Stimulated activated CD8-positive, alpha-beta memory T cell treated with anti-CD3 and anti-CD28 coated beads, Interleukin-7, amount 100 ng/mL, for 24 hours (primary cell): ENCODE measurements at places on chromosomes 1 and 21.

DNA sequence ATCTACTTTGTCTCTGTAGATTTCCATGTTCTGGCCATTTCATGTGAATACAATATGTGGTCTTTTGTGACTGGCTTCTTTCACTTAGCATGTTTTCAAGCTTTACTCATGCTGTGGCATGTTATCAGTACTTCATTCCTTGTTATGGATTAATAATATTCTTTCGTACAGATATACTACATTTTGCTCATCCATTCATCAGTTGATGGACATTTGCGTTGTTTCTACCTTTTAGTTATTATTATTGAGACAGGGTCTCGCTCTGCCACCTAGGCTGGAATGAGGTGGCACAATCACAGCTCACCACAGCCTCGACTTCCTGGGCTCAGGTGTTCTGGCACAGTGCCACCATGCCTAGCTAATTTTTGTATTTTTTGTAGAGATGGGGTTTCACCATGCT is 21.4 kb downstream of the SFPQ start:
- DNase-seq = no peak

DNA sequence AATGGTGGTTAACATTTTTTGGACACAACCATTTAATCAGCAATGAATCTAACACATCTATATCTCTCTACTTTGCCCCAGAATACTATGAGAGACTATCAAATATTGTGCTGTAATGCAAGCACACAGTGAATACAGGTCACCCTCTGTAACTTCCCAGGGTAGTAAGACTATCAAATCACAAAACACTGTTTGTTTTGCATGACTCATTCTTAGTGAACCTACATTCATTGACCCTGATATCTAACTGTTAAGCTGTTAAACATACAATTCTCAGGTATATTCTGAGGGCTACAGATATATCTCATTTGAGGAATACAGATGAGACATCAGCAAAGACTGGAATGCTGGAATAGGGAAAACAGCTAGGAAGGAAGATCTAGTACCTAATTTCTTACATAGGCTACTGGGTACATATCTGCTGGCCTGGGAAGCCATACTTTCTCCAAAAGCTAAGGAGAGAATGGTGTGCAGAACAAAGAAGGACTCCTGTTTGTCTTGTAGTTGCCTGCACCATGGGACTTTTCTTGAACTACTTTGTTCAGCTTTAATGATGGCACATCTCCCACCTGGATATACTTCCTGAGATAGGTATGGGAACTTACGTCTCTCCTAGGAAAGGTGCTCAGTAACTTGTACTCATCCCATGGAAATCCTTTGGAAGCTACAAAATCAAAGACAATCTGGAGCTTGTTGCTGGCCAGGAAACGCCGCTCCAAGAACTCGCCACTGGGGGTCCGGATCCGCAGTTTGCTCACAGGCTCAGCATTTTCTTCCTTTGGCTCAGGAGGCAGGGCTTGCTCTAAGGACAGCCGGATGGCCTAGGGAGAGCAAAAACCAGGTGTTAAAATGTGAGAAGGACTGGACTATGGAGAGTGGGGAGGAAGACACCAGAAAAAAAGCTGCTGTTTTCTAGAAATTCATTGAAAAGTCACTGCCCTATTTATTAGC is 51.9 kb upstream of the DMRTA2 start:
- DNase-seq = no peak

DNA sequence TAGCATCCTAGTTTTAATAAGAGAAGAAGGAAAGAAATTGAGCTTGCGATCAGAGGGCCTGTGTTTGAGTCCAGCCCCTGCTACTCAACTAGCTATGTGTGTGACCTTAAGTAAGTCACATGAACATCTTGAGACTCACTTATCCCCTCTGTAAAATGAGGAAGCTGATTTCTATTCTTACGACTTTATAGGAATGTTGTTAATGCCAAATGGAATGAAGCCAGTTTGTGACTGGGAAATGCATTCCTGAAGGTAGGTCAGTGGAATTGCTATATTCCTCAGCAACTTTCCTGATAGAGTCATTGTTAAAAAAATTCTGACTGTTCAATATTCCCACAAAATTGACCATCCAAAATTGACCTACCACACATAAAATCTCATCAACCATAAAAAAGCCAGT is 14.9 kb downstream of the FASLG start:
- DNase-seq = no peak

DNA sequence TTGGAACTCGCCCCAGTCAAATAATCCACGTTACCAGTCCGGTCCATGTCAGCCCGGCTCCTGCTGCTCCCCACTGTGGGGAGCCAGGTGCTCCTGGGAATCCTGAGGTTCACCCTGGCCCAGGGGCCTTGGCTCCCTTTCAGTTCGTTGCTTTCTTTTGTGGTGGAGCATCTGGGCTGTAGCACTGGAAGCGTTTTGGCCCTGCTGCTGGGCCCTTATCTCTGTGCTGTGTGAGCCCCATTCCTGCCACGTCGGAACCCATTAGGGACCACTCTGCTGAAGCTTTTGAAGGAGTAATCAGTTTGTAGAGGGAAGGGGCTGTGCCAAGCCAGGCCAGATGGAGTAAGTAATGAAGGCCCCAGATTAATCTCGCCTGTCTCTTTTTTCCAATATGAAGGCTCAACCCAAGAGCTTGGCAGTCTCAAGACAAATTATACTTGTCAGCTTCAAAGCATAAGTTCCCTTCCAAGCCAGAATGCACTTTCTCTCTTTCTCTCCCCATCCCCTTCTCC is 82.3 kb downstream of the PGM1 start:
- no peak for DNase-seq
